ENCODE measurements at places on chromosomes 2 and 18.

- peak; percentile 16 for DNase-seq
Observed at GRCh38 chr2:117785740-117786139, 28.8 kb upstream of the DDX18 start.

DNA sequence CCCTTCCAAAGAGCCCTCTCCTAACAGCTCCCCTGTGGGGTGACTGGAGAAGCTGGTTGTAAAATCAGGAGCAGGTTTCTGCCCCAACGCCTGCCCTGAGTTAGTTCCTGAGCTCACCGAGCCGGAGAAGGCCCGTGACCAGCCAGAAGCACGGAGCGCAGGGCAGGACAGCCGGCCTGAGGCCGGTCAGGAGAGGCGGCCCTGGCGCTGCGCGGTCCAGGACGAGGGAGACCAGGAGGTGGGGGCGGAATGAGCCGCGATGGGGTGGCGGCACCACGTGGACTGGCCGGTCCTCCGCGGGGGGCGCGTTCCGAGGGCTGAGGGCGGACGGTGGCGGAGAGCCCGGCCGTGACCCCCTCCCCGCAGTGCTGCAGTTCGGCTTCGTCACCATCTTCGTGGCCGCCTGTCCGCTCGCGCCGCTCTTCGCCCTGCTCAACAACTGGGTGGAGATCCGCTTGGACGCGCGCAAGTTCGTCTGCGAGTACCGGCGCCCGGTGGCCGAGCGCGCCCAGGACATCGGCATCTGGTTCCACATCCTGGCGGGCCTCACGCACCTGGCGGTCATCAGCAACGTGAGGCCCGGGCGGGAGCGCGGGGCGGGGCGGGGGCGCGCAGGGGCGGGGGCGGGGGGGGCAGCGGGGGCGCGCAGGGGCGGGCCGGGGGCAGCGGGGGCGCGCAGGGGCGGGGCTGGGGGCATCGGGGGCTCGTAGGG is 29.0 kb downstream of the ANO7 start:
- peak; percentile 66 for DNase-seq

DNA sequence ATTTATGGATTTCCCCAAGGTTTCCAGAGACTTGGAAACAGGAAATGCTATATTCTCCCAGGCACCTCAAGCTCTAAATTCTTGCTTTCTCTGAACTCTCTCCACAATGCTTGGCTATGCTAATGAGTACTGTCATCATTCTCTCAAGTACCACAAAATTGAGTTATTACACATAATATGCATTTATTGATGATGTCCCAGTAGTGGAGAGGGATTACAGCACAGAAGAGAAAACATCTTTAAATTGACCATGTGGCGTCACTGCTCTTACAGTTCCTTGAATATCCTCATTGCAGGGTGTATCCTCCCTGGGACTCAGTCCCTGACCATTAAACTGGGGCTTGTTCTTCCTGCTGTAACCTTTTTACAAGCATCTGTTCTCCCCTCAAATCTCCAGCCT is 681.1 kb upstream of the FANCL start:
- no peak for DNase-seq

GRCh38 chr2:67994716-67995115 is 68.1 kb downstream of the C1D start:
- no peak for DNase-seq

DNA sequence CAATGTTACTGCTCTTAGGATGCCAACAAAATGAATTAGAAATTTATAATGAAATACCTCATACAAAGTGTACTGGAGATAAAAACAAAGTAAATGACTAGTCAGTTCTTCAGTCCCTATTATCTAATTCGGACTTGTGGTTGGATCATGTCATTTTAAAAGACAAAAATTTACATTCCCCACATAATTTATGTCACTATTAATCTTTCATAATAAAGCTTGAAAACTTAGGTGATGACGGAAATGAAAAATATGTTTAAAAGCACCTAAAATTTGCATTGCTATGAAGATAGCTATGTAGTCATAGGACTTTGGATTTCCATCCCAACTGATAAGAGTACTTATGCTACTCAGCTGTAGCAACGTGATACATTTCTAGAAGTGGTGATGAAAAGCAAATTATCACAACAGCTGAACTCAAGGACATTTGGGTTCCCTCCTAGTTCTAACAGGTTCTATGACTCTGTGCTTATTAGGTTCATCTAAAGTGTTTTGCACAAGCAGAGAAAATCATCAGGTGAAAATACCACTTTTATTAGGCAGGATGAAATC is 58.4 kb downstream of the LRPPRC start:
- peak; percentile 8 for DNase-seq

DNA sequence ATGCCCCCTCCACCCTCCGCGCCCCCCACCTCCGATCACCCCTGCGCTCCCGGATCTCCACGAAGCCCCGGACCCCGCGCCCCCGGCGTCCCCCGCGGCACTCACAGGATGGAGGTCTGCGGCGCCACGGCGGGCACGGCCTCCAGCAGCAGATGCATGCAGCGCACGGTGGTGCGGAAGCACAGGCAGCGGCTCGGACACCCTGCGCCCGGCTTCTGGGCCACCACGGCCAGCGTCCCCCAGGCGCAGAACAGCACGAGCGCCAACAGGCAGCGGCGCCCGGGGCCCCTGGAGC is 217 bp downstream of the PXDN start:
- DNase-seq = no peak

GRCh38 chr2:120105360-120105759 is 92.5 kb downstream of the EPB41L5 start:
- no peak for DNase-seq

DNA sequence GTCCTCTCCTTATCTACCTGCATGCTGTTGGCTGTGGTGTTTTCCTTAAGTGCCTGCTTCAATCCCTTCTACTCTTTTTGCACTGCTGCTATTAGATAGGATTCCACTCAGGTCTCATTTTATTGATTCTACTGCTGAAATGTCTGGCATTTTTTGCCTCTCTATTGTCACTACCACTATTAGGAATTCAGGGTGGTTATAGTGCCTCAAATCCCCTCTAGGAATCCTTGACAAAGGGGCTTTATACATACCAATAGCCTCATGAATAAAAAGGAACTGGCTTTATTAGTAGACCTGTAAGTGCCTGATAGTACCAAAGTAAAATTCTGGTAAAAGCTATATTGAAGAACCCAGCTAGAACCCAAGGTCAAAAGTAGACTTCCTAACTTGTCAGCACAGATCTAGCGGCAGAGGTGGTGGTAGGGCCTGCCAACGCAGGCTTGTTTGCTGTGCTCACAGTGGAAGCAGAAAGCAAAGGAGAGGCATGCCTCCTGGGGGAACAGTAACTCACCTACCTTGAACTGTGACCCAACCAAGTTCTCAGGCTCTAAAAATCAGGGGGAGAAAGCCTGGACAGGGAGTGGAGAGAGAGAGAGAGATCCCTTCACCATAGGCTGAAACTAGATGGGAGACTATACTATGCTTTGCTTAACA is 200.8 kb downstream of the RAB3GAP1 start:
- no peak for DNase-seq

- peak; percentile 12 for DNase-seq
Observed at GRCh38 chr18:58455314-58456188, 173.3 kb downstream of the ALPK2 start.

GRCh38 chr18:35436076-35436649 is 59.0 kb upstream of the ZNF396 start:
- peak; percentile 68 for DNase-seq

GRCh38 chr18:42561521-42561920 is 554.0 kb downstream of the RIT2 start:
- DNase-seq = no peak

DNA sequence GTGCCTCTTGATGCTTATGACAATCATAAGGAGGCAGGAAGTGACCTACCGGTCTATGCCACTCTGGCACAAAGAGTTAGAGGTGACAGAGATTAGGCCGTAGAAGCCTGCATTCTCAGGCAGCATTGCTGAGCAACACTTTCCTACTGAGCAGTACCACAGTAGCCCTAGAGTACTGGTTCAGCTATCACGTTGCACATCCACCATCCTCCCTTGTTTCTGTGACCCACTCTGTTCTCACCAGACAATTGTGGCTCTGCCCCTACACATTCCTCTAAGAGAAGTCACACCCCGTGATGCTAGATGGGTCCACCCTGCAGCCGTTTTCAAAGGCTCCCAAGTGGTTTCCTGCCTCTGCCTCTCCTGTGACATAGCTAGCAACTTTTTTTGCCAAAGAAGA is 22.6 kb upstream of the SUCLG1 start:
- peak; percentile 80 for DNase-seq

- no peak for DNase-seq
Observed at GRCh38 chr2:74745766-74746165, 88.2 kb upstream of the HK2 start.

DNA sequence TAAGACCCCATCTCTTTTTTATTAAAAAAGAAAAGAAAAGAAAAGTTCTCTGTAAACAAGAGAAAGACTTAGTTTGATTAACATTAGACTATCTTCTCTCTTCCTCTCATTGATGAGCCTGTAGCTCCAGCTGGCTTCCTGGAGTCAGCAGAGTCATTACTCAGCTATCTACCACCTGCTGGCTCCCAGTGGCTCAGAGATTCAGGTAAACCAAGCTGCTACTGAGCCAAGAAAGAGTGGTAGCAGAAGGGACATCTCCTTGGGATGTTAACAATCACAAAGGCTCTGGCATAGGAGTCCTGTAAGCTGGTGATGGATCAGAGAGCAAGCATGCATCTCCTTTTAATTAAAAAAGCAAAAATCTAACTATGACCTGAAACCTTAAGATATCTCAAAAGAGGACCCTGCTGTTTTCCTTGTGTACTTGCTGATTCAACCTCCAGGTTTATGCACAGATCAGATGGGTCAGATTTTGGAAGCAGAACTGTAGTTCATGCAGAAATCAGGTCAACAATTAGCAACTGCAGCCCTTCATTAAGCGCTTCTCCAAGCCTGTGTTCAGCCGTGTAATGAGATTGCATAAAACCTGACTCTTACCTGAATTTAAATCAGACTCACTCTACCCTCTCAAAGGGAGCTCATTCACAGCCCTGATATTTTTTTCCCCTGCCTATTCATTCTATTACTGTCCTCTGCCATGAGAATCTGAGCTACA is 225.8 kb downstream of the RNF152 start:
- no peak for DNase-seq

DNA sequence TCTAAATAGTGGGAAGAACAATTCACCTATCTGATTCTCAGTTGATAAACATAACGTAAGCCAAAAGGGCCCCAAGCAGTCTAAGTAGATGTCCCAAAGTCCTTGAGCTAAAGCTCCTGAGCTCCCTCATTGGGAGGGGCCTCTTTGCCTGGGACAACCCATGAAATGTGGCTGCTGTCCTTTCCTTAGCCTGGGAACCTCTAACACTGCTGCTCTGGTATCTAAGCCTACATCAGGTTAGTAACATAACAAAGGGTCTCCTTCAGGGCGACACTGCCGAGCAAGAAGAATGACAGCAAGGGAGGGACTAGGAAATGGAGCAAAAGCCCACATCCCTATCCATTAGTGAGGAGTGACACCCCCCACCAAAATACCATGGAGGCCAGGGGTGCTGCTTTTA is 98.3 kb downstream of the MAPRE2 start:
- no peak for DNase-seq
